HS-27A (cell line): ENCODE measurements at places on chromosomes 11 and 22.

GRCh38 chr11:110777775-110778174 lies 65.5 kb upstream of the ARHGAP20 start:
- DNase-seq = no peak

- DNase-seq = no peak
These were observed 10.4 kb upstream of the RASL10A start for GRCh38 chr22:29325785-29326315.

GRCh38 chr22:33105501-33105911 lies 47.3 kb upstream of the SYN3 start:
- no peak for DNase-seq

DNA sequence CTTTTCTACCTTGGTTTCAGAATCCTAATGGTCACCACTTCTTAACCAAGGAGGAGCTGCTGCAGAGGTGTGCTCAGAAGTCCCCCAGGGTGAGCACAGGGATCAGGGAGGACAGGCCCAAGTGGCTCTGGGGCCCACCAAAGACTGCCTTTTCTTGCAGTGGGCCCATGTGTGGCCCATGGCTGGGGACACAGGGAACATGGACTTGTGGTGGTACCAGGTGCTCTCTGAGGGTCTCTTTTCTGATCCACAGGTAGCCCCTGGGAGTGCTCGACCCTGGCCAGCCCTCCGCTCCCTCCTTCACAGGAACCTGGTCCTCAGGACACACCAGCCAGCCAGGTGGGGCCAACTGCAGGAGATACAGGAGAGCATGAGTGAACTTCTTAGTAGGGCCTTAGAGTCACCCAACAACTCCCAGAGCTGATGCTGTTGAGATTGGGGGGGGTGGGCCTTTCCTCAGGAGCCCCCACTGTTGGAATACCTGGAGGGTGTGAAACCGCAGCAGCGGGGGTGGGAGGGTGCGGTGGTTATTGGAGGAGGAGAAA lies 2.0 kb downstream of the MUS81 start:
- no peak for DNase-seq

DNA sequence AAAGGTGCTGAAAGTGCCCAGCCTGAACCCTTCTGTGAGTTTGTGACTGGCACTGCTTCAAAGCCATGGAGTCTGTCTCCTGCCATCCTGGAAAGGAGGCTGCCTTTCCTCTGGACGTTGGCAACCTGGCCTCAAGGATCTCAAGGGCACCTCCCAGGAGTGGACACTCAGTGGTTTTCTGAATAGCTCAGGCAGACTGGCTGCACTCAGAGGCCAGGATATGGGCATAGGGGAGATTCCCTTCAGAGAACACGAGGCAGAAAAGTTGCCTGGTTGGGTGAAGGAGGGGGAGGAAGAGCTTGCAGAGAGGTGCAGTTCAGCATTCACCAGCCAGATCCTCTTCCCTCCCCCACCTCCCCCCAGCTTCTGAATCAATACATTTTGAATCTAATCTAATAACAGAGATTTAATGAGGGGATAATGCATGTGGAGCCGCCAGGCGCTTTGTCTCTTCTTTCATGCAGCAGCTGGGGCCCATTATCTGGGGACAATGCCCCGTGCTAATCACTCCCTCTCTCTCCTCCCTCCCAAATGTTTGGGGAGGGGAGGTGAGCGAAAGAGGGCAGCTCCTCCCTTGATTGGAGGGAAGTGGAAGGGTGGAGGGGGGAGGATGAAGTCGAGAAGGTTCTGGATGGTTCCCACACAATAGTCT lies 17.7 kb downstream of the HTR3A start:
- DNase-seq = no peak

DNA sequence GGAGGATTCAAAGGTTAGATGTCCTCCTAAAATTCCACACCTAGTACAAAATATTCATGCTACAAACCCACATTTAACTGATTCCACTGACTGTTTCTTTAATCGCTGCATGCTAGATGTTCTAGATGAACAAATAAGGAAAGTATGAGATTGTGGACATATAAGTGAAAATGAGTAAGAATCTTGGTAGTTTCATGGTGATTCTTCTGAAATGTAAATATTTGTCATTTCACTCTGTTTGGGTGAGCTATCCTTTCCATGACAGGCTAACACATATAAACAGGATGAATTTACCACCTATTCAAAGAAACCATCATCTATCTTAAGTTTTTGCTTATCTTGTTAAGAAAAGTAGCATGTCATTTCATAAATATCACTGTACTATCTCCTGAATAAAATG lies 14.8 kb downstream of the OR5B3 start:
- DNase-seq = peak; percentile 15

DNA sequence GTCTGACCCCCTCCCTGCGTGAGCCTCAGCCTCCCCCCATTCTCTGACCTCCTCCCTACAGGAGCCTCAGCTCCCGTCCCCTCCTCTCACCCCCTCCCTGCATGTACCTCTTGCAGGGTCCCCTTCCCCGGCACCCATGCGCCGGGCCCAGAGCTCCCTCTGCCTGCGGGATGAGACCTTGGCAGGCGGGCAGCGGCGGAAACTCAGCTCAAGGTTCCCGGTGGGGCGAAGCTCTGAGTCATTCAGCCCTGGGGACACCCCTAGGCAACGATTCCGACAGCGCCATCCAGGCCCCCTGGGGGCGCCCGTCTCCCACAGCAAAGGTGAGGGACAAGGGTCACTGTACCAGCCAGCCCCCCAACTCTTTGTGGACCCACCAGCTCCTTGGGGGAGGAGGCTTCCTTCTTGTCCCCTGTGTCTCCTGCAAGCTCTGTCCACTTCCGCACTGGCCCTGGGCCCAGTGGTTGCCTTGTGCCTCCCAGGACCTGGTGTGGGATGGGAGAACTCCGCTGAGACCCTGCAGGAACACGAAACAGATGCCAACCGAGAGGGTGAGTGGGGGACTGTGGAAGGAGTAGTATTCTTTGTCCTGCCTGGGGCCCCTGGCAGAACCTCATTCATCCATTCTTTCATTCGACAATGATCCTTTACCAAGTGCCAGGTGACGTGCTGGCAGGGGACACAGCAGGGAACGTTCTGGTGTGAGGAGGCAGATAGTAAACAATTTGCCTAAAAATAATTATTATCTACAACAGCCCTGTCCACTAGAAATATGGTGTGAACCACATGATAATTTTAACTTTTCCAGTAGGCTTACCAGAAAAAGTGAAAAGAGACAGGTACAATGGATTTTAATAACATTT lies 3.7 kb upstream of the RPS6KA4 start:
- DNase-seq = peak; percentile 74

GRCh38 chr11:72543849-72544542 lies 109.7 kb upstream of the CLPB start:
- DNase-seq = no peak

DNA sequence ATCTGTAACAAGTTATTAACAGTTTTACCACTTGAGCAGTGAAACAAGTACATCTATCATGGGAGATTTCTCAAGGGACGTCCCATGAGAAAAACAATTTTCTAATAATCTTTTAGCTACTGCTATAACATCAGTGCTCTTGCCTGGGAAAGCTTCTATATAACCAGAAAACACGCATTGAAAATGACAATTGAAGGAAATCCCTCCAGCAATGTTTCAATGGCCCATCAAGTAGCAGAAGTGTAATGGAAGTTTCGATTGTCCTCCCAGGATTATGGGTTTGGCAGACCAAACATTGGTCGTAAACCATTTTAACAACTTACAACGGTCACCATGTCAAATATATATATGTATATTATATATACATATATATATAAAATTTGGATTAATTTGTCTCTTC lies 8.0 kb upstream of the PRR33 start:
- no peak for DNase-seq

DNA sequence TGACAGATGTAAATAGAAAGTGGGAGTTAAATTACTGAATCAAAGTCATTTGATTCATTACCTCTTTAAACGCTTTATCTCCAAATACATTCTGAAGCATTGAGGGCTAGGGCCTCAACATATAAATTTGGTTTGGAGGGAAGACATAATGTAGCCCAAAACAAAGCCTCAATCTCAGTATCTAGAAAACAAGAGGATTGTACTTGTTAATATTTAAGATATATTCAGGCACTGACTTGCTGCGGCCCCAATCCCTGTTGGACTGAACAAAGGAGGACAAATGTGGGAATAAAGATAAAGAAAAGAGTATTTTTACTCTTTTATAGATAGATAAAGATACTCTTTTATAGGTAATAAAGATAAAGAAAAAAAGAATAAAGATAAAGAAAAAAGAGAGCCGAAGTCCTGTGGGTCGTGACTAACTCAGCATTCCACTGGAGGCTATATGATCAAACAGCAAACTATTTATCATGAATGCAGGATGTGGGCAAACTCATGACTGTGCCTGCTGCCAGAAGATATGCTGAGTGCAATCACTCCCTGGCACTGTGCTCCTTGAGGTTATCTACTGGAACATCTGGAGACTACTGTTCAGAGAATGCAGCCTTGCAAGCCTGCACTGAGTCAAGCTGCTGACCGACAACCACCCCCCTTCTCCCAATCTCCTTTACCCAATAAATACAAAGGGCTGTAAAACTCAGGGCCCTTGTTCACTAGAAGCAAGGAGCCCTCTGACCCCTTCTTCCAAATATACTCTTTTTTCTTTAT lies 6.9 kb downstream of the OR10V1 start:
- peak; percentile 82 for DNase-seq
